Spleen (tissue), 13 donors: ENCODE measurements at places on chromosomes 2 and 18. TPM values are rescaled to one million over a fixed set of nuclear protein-coding genes. Genes with fewer than 3 reads are reported as not detected.

The DYSF gene
- polyA plus RNA-seq: 36.0 TPM

The ASB1 gene
- polyA plus RNA-seq: 28.3 TPM

The MARCHF4 gene
- not detected for polyA plus RNA-seq

The PDCD1 gene
- 5.2 TPM for polyA plus RNA-seq

The EFHD1 gene
- 19.2 TPM for polyA plus RNA-seq

DNA sequence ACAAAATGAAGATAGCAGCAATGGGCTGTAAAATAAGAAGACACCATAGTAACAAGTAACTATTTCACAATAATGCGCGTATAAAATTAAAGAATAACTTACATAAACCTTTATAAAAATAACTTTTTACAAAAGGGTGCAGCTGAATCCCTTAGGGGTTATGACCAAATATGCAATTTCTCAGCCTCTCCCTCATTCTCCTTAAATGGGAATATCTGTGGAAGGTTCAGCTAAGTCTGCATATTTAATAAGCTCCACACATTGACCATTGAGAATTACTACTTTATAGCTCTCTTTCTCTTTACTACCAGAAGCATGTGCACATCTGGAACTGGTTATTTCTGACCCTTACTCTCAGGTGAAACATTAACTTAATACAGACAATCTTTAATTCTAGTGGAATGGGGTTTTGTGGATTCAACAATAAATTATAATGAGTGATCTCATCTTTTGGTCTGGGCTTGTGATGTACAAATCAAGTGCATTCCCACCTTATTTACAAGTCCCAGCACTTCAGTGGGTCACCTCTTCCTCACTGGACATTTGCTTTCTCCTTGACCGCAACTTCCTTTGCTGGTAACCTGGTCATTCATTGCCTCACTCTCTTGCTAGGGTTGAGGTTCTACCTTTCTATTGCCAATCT lies 15.7 kb downstream of the ARHGAP15 start:
- no peak for DNase-seq

DNA sequence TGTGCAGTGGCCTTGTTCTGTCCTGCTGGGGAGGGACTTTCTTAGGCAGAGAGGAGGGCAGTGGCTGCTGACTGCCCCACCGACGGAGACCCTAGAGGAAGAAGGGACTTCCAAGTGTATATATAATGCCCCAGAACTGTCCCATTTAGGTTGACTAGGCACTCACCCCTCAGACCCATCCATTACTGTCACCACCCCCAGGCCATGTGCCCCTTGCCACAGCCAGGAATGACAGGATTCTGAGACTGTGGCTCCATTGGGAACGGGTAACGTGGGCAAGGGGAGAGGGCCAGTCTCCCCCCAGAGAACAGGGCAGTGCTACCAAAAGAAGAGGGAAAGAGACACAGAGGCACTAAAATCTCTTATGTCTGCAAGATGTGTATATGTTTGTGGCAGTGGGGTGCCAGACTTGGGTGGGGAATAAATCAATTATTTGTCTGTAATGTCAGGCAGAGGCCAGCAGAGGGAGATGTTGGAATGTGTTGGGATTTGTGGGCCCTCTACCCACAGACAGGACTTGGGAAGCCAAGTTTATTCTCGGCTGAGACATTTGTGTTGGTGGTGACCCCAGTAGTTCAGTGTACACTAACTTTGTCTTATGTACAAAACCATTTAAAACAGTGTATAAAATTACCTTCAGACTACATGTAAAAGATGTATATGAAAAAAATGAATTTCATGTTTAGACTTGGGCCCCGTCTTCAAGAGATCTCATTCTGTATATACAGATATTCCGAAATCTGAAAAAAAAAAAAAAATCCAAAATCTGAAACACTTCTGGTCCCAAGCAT lies 24.0 kb upstream of the TMEM37 start:
- no peak for DNase-seq

DNA sequence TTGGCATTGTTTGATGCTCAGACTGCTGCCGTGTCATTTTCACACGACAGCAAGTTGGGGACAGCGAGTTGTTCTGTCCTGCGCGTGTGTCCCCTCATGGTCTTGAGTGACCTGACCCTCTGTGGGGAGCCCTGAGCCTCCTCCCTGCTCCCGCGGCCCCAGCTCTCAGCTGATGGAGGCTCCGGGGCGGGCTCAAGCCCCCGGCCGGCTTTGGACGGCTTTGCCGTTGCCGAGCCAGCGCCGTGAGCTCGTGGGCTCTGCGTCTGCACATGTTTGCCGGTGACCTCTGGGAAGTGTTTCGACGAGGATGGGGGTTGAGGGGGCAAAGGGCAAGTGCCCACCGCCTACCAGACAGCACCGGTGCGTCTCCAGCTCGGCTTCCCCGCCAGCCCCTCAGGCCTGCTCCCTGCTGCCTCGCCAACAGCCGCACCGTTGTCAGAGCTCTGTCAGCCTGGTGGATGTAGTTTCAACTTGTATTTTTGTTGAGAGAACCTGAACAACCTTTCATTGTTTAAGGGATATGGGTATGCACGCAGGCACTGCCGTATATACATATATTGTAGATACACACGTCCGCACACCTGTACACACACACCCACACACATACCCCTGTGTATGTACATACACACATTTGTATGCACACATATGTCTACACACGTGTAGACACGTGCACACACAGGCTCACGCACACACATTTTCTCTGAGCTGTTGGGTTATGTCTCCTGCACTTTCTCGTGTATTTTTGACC lies 13.7 kb downstream of the PDCD1 start:
- DNase-seq: peak; percentile 71

GRCh38 chr2:60880643-60881046 lies 729 bp upstream of the REL start:
- DNase-seq: no peak

- no peak for DNase-seq
Observed at GRCh38 chr2:164182116-164182627, 439.1 kb downstream of the GRB14 start.

DNA sequence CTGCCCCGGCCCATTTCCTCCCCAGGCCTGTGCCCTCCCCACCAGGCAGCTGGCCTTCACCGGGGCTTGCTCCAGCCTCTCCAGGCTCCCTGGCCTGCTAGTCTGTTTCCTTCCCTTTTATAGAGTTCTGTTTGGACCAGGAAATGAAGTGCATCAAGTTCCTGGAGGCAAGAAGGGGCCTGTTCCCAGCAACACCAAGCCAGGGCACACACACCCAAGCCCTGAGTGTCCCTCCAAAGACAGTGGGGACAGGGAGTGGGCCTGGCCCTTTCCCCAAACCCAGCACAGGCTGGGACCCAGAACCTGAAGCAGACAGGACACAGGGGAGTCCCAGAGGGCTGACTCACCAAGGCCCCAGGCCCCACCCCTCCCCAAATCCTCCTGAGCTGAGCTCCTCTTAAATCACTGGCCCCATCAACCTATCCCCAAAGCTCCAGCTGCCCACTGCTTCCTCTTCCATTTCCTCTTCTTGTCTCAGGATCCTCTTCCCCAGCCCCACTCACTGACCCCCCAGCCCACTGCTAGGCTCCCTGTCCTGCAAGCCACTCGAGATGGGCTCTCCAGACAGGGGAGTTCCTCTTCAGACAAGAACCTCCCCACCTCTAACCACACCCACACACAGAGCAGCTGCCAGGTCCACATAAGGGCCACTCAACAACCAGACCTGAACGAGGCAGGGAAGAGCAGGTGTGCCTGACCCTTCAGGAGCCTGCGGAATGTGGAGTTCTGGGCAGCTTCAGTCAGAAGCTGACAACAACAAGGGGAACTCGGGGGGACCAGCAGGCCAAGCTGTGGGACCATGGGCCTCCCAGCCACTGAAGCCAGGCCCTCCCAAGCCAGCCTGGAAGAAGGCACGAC lies 74.2 kb downstream of the TNS1 start:
- no peak for DNase-seq

DNA sequence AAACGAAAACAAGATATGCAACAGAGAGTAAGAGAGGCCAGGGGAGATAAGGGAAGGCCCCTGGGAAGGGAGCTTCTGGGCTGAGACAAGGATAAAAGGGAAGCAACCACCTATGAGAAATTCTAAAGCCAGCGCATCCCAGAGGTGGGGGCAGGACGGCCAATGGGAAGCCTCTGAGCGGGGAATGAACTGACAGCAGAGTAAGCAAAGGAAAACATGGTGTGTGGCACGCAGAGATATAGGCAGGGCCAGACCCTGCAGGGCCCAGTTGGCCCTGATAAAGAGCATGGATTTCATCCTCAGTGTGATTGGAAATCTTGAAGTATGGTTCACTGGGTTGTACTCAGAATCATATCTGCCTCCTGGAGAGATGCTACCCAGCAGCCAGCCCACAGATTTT lies 78.7 kb downstream of the IRS1 start:
- DNase-seq: no peak

GRCh38 chr18:9741406-9741792 lies 33.3 kb downstream of the RAB31 start:
- DNase-seq: peak; percentile 74

- no peak for DNase-seq
Observed at GRCh38 chr2:75666911-75667310, 20.3 kb downstream of the MRPL19 start.

- DNase-seq: peak; percentile 91
Observed at GRCh38 chr18:11981543-11982366, 448 bp downstream of the IMPA2 start.
